ENCODE measurements at places on chromosomes 16 and 17. TPM values are rescaled to one million over a fixed set of nuclear protein-coding genes. Genes with fewer than 3 reads are reported as not detected.

CDK3 gene
- 3.5 TPM for total RNA-seq

STAC2 gene
- total RNA-seq = 0.32 TPM

SLC16A6 gene
- total RNA-seq = 0.74 TPM

KRT9 gene
- total RNA-seq = not detected

TPSB2 gene
- 4.4 TPM for total RNA-seq

WNT3 gene
- 0.90 TPM for total RNA-seq

CCL18 gene
- not detected for total RNA-seq

DNAJA3 gene
- total RNA-seq = 33.5 TPM

TNP2 gene
- total RNA-seq = not detected

ABCC11 gene
- 0.11 TPM for total RNA-seq

LRRC75A gene
- 5.7 TPM for total RNA-seq

ITGA2B gene
- 2.3 TPM for total RNA-seq

KRTAP4-6 gene
- not detected for total RNA-seq

CAPNS2 gene
- total RNA-seq = 17.9 TPM

CLEC10A gene
- total RNA-seq = 5.0 TPM

GALK1 gene
- 11.3 TPM for total RNA-seq

C1QTNF1 gene
- total RNA-seq = 5.2 TPM

TPSAB1 gene
- 10.8 TPM for total RNA-seq

FSCN2 gene
- 0.69 TPM for total RNA-seq

RANBP10 gene
- total RNA-seq = 6.0 TPM

SRCIN1 gene
- total RNA-seq = 2.7 TPM

FBF1 gene
- 10.7 TPM for total RNA-seq

KCNJ2 gene
- total RNA-seq = 9.1 TPM

SPN gene
- total RNA-seq = 0.85 TPM

PIK3R6 gene
- total RNA-seq = 0.95 TPM

PRAC1 gene
- 7.7 TPM for total RNA-seq

CDRT4 gene
- total RNA-seq = 14.4 TPM

MYH1 gene
- 0.21 TPM for total RNA-seq

CFAP119 gene
- 1.3 TPM for total RNA-seq

CCL2 gene
- total RNA-seq = 22.4 TPM

RDM1 gene
- total RNA-seq = 1.2 TPM

KIFC3 gene
- total RNA-seq = 22.7 TPM

CLEC3A gene
- 16.8 TPM for total RNA-seq

MT3 gene
- total RNA-seq = 1.1 TPM

SLC12A3 gene
- 0.16 TPM for total RNA-seq

RNF43 gene
- total RNA-seq = 2.2 TPM

MMP25 gene
- 0.32 TPM for total RNA-seq

ZNF232 gene
- total RNA-seq = 9.1 TPM

TMEM100 gene
- total RNA-seq = 36.0 TPM

CDH13 gene
- 21.5 TPM for total RNA-seq

SLC52A1 gene
- total RNA-seq = 0.58 TPM

C16orf74 gene
- total RNA-seq = 6.6 TPM

LITAF gene
- total RNA-seq = 69.7 TPM

KRTAP1-5 gene
- total RNA-seq = not detected

PLCD3 gene
- total RNA-seq = 18.1 TPM

CYGB gene
- 14.4 TPM for total RNA-seq

TPSD1 gene
- 1.1 TPM for total RNA-seq

ADAD2 gene
- 0.21 TPM for total RNA-seq

CPD gene
- total RNA-seq = 101 TPM
